ENCODE measurements at places on chromosomes 2 and 18.
A peak's percentile ranks its signal among the peaks of the same experiment; 100 is the strongest.

DNA sequence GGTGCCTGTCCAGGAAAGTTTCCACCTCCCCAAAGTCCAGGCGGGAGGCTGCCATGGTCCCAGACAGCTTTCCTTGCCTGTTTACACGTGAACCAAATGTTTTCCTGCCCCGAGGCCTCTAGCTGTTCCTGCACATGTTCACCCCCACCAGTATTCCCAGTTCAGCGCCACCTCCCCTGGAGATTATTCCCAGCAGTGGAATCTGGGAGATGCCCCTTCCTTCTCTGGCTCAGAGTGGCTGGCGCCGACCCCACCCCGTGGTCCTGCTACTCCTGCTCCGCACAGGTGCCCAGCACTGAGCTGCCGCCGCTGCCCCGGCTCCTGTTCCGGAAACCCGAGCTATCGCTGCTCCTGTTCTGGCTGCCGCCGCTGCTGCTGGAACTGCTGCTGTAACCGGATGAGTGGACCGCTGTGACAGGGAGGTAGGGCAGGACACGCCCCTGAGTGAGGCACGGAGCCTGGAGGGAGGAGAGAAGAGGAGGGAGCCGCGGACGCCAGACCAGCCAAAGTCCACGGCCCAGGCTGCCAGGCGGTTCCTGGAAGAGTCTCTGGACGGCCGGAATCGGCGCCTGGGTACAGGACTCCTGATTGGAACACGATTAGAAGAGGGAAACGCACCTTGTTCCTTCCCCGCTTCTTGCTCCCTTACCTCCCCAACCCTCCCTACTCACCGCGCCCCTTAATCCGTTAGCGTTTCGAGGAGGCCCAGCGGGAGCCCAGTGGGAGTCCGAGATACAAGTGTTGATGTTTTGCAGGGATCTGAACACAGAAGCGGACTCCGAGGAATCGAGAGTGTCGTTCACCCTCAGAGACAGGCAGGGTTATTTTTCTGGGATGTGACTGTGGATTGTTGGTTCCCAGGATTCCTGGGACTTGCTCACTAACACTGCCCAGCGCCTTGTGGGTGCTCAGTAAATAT, at the start of gene PDE11A:
PDE11A (minus strand) TSS at position 395 of the 919 bp plus-strand sequence; CDS start at position 55, 340 bp downstream.
- peak; percentile 10 for DNase-seq

GRCh38 chr2:135709992-135710391, 31.7 kb upstream of the UBXN4 start:
- DNase-seq, result peak; percentile 70

DNA sequence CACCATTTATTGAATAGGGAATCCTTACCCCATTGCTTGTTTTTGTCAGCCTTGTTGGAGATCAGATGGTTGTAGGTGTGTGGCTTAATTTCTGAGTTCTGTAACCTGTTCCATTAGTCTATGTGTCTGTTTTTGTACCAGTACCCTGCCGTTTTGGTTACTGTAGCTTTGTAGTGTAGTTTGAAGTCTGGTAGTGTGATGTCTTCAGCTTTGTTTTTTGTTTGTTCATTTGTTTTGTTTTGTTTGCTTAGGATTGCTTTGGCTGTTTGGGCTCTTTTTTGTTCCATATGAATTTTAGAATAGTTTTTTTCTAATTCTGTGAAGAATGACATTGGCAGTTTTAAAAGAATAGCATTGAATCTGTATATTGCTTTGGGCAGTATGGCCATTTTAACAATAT, 12.7 kb downstream of the GKN2 start:
- DNase-seq, result no peak

DNA sequence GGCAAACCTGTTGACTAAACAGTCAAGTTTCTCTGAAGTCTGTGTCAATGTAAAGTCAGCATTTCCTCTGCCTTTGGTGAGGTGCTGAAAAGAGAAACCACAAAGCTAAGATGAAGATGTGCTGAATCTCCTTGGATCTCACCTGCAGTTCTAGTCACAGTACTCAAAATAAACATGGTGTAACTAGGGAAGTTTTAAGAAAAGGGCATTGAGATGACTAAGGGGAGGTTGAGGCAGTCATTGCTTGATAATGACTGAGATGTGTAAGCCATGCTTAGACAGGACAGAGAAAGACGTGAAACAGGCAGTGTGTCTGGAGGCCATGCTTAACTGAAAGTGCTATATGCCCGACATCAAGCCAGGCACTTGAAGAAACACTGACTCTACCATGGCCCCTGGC, 1010.0 kb upstream of the CELF4 start:
- peak; percentile 8 for DNase-seq

GRCh38 chr2:109616184-109616583, 2.0 kb downstream of the SOWAHC start:
- DNase-seq, result no peak

DNA sequence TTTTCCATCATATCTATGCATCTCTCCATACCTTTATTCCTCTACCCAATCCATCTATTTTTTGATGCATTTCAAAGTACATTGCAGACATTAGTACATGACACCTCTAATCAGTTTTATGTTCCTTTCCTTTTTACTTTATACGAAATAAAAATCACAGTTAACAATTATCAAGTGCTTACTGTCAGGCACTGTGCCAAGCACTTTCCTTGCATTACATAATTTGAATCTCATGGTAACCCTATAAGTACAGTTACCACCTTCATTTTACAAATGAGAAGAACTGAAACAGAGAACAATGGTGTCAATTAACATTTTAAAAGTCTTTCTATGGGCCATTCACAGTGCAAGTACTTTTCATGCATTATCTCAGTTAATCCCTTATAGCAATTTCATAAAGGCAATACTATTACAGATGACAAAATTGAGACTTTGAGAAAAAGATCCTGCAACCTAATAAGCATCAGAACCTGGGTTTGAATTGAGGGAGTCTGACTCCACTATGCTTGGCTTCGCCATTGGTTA, 544.4 kb upstream of the TNP1 start:
- DNase-seq, result no peak

- no peak for DNase-seq
Measured at GRCh38 chr2:233822781-233823730, 31.3 kb downstream of the HJURP start.

GRCh38 chr18:38940863-38941531, 1375.4 kb upstream of the CELF4 start:
- peak; percentile 85 for DNase-seq

GRCh38 chr2:954687-955000, 4.0 kb downstream of the SNTG2 start:
- no peak for DNase-seq

DNA sequence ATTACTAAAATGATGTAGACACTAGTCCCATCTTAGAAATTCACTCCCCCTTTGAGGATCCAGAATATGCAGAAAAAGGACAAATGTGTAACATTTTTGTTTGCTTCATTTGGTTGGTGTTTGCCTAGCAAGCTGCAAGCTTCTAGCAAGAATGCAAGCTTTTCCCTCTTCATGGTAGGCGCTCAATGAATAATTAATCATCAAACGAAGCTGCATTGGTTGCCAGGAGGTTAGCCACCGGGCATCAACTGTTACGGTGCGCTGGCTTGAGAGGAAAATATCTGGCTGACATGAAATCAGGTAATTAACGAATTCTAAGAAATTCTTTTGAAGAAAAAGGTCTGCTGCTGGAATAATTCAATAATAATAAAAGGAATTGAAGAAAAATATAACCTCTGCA, 341.0 kb upstream of the KYNU start:
- DNase-seq, result no peak

DNA sequence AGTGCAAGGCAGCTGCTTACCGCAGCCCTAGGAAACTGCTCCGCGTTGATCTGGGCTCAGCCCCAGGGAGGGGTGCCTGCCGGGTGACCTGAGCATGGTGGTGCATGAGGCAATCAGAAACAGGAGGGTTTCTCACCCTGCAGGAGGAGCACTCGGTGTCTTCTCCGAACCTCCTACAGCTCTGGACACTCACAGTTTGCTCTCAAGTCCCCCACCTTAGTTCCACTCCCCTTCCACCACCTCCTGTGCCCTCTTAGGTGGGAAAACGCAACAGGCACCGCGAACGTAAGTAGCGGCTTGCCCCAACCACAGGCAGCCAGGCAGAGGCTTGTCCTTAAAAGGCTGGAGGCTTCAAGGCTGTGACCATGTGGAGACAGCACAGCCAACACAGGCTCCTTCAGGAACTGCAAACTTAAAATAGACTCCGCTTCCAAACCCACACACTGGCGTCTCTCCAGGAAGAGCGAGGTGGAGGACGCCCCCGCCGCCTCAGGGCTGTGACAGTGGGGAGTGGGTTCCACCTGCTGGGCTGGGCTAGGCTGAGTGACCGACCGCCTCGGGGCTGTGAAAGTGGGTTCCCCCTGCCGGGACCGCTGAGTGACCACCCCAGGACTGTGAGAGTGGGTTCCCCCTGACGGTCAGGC, 71.6 kb downstream of the NDUFA10 start:
- DNase-seq, result no peak

Measured in CD4-positive, alpha-beta T cell treated with Interleukin-1 beta for 1 hour (primary cell).